NCI-H1930 (cell line): ENCODE measurements at places on chromosomes 7 and 10.

GRCh38 chr10:43396061-43396927 lies 12.7 kb downstream of the HNRNPF start:
- no peak for DNase-seq

GRCh38 chr10:131195558-131196159 lies 115.9 kb downstream of the TCERG1L start:
- DNase-seq: no peak

- no peak for DNase-seq
These were observed 37.9 kb downstream of the DDIT4 start for GRCh38 chr10:72311667-72312066.

- no peak for DNase-seq
These were observed 89.8 kb upstream of the NPVF start for GRCh38 chr7:25318047-25318446.

GRCh38 chr10:75464478-75465449 lies 33.3 kb downstream of the LRMDA start:
- DNase-seq: no peak

- no peak for DNase-seq
These were observed 22.4 kb downstream of the SND1 start for GRCh38 chr7:127674361-127674760.

DNA sequence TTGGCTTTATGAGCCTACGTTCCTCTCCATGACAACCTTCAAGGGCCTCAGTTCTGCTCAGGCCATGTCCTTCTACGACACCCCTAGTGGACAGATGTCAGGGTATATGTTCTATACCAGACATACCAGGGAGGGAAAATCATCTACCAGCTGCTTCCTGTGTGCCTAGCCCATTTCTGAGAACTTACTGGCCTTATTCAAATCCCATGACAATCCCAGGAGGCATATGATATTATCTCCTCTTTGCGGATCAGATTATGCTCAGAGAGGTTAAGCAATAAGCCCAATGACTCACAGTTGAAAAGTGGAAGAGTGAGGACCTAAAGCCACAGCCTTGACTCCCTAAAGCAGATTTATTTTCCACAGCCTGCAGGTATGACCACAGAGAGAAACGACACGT lies 139.3 kb downstream of the GLI3 start:
- DNase-seq: no peak

- DNase-seq: peak; percentile 42
These were observed at the start of gene DNMBP for GRCh38 chr10:100009793-100010676. Gene DNMBP, minus strand, starts transcription at chr10:100009947. Its CDS starts 37,823 bp downstream, at chr10:99972124.

DNA sequence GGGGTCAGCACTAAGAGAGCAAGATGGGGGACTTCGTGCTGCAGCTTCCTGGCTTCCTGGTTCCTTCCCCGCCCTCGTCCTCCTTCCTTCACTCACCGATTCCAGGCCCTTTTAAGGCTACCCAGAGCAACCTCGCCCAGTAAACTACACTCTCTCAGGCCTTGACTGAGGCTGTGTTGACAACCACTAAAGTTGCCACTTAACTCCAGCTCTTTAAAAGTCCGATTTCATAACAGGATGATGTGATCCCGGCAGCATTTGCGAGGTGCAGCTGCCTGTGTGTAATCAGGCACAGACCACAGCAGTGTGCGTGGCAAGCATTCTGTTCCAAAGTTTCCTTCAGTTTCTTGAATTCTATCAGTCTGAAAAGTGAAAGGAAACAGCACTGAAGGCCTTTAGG lies 110.6 kb downstream of the RAB11FIP2 start:
- no peak for DNase-seq

GRCh38 chr10:84308481-84309304 lies 19.7 kb upstream of the CCSER2 start:
- DNase-seq: no peak

- DNase-seq: no peak
These were observed 30.0 kb upstream of the SRGN start for GRCh38 chr10:69057951-69058297.

GRCh38 chr10:106714734-106715555 lies 449.6 kb downstream of the SORCS1 start:
- DNase-seq: no peak

DNA sequence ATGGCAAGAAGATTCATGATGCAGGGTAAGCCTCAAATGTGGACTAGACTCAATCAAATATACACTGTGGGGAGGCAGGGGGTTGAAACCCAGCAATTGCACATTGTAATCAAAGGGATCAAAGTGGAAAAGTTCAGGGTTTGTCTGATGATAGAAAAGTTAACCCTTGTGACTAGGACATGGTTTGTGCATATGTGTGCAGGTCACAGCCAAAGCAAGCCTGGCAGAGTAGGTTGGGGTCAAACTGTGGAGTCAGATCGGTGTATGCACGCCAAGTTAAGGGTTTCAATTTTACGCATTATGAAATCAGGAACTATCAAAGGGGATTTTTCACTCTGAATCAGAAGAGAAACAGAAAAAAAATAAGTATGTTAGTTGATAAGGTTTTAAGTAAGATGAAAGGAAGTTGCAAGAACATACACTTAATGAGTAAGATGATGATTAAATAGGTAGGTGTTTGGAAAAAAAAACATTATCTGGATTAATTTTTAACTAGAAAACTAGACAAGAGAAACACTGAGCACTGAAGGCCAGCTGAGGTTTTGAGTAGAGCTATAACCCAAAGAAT lies 188.3 kb downstream of the DGKB start:
- DNase-seq: no peak

DNA sequence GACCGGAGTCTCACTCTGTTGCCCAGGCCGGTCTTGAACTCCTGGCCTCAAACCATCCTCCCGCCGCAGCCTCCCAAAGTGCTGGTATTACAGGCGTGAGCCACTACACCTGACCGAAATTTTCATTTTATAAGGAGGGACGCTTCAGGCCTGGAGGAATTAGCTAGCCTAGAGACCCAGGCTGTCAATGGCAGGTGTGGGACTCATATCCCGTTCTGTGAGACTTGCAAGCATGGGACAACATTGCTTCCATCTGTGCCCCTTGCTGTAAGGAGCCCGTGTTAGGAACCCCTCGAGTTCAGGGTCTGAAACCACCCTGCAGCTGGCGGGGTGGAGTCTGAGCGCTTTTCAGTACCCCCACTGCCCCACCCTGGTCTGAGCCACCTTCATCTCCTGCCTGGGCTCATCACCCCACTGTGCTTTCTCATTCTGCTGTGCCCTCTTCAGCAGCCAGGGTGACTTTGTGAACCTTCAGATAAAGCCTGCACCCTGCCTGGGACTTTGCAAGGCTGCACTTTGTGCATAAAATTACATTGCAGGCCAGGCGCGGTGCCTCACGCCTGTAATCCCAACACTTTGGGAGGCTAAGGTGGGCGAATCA lies 1.3 kb upstream of the DAGLB start:
- DNase-seq: no peak

GRCh38 chr10:93589648-93590562 lies 11.1 kb downstream of the RBP4 start:
- no peak for DNase-seq

DNA sequence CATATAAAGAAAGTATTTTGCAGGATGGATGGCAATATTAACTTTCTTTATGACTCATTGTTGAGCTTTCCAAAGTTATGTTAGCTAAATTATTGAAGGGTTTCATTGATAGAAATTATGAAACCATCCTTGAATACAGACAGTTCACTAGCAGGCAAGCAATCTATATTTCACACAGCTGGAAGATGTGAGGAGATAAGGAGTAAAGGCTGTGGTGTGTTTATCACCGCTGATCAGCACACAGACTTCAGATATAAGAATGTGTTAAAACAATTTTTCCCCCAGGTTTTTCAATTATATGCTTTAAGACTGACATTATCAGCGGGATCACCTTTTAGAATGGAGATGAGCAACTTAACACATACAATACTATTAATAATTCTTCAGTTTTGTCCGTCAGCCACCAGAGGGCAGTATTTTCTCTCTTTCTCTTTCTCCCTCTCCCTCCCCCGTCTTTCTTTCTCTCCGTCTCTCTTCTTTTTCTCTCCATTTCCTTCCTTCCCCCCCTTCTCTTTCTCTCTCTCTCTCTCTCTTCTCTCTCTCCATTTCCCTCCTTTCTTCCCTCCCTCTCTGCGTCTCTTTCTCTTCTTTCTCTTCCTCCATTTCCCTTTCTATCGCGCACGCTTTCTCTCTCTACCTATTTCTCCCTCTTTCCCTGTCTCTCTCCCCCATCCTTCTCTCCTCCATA lies 62.9 kb upstream of the FAM171A1 start:
- DNase-seq: no peak

DNA sequence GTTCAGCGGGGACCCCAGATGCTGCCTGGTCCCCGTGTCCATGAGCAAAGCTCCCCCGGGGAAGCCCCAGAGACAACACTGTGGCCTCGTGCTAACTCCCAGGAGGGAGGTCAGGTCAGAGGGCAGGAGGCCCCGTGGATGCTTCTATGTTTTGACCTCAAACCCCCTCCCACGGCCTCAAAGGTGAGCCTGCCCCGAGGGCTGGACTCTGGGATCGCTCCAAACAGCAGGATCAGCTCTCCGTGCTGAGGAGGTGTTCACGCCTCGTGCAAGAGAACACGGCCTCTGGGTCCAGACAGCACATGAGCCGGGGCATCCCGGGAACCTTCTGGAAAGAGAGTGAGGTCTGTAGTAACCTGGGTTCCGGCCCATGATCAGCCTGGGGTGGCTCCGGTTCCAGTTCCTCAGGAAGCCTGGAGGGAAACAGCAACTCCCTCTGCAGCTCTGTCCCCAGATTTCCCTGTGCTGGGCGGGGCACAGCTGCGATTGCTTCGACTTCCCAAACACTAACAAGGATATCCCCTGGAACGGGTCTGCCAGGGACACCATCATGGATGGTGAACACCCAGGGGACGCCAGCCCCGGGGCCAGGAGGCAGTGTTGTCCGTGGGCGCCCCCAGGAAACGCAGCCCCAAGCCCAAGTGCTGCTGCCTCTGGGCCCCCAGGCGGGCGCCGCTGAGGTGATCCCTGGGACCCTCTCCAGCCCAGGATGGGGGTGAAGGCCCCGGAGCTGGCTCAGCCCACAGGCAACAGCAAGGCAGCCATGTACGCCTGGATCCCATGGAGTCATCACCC lies 18.0 kb upstream of the INPP5A start:
- DNase-seq: no peak

DNA sequence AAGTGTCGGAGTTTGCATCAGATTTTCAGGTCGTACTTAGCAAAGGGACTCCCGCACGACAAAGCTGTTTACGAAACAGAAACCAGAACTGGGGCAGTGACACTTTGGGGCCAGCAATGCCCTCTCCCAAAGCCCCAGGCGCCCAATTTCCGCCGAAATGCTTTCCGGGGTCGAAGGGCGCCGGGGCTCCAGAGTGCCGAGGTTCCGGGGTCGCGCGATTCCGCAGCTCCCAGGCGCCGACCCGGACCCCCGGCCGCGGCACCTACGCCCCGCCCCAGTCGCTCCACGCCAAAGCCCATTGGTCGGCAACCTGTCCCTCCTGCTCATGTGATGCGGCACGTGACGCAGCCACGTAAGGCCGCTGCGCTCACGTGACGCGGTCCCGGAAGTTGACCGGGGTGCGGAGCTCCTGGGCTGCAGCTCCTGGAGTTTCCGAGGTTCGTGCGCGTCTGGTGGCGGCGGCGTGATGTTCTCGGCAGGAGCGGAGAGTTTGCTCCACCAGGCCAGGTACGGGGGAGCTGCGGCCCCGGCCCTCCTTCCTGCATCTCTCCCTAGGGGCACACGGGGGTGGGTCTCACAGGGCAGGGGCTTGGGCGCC lies at the start of gene AP5Z1:
Gene AP5Z1 (plus strand): TSS at position 374 of the 598 bp plus-strand sequence. CDS start 93 bp downstream, at position 467.
- DNase-seq: peak; percentile 92

- DNase-seq: peak; percentile 82
These were observed 262.8 kb downstream of the BBS9 start for GRCh38 chr7:33392148-33392547.

DNA sequence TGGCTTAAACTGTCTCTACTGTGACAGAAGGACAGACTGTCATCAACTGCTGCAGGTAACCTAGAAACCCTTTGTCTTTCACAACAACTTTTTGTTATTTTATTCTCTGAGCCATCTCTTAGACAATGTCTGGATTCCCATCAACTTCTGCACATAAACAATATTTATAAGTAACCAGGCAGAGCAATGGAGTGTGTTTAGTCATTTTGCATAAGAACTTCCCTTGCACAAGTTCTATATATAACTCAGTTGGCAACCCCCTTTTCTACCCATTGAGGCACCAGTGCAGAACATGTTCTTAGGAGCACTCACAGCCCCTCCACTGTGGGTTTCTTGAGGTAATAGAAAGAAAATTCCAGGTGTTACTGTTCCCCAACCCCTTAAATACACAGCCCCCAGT lies 65.0 kb upstream of the IL6 start:
- DNase-seq: no peak

- no peak for DNase-seq
These were observed 46.4 kb downstream of the ANK3 start for GRCh38 chr10:60343254-60343653.

- DNase-seq: no peak
These were observed 31.1 kb upstream of the CHCHD3 start for GRCh38 chr7:133112976-133113375.

DNA sequence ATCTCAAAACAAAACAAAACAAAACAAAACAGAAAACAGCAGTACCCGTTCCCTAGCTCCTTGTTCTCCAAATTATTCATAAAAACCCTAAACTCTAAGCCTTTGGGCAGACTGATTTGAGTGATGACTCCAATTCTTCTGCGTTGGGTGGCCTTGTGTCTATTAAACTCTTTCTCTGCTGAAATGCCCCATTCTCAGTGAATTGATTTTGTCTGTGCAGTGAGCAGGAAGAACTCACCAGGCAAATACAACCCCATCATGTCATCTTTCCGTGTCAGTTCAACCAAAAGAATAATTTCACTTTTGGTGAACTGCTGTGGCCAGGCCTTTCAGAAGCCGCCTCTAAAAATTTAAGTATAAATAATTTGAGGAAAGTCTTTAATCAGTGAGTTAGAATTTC lies 18.5 kb upstream of the TSPAN13 start:
- no peak for DNase-seq

DNA sequence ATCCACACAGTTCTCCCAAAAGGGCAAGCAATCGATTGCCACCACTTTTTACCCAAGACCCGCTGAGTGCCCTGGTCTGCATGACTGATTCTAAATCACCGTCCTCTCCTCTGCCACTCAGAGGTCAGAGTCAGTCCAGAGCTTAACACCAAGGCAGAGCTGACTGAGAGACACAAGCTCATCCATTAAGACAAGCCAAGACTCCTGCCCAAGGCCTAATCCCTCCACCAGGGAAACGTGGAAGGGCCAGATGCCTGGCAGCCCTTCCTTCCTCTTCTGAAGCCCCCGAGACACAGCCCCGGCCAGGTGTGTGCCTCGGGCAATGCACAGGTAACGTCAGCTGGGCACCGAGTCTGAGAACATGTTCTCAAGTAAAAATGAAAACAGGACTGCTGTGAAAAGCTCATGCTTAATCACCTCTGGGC lies 51.7 kb downstream of the DIP2C start:
- DNase-seq: no peak

GRCh38 chr10:121662945-121663917 lies 65.0 kb upstream of the FGFR2 start:
- DNase-seq: no peak

- DNase-seq: no peak
These were observed 31.5 kb upstream of the OPTN start for GRCh38 chr10:13068484-13068883.

DNA sequence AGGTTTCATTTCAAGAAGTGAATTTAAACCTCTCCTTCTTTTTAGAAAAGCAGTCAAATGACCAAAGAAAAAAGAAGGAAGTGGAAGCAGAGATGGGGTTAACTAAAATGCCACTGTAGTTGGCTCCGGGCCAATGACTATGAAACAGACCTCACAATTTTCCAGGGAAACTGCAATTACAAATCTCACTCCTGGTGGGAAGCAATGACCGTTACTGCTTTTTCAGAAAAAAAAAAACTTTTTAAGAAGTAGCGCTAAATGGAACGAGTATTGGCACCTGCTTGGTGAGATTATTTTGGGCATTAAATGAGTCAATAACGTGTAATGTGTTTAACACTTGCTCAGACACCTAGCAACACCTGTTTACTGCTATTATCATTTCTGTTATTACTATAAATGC lies 1.2 kb downstream of the SFRP4 start:
- DNase-seq: no peak
